Hematopoietic multipotent progenitor cell treated with erythropoietin and hydrocortisone succinate and interleukin-3 and kit ligand, for 8 days (in vitro differentiated cells): ENCODE measurements at places on chromosomes 7 and 10.

GRCh38 chr7:43537765-43538403, 45.0 kb upstream of the STK17A start:
- DNase-seq, result no peak

DNA sequence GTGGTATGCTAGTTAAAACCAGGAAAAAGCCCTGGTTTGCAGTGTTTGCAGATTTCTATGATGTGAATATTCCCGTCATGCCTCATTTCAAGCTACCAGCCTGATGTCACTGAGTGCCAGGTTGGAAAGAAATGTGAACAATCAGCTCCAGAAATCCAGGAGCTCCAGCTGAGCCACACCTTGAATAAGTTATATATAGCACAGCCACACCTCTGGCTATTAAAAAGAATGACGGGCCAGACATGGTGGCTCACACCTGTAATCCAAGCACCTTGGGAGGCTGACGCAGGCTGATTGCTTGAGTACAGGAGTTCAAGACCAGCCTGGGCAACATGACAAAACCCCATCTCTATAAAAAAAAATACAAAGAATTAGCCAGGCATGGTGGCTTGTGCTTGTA, 18.7 kb upstream of the SLF2 start:
- no peak for DNase-seq

GRCh38 chr10:88415533-88416130, 167.5 kb downstream of the RNLS start:
- no peak for DNase-seq

DNA sequence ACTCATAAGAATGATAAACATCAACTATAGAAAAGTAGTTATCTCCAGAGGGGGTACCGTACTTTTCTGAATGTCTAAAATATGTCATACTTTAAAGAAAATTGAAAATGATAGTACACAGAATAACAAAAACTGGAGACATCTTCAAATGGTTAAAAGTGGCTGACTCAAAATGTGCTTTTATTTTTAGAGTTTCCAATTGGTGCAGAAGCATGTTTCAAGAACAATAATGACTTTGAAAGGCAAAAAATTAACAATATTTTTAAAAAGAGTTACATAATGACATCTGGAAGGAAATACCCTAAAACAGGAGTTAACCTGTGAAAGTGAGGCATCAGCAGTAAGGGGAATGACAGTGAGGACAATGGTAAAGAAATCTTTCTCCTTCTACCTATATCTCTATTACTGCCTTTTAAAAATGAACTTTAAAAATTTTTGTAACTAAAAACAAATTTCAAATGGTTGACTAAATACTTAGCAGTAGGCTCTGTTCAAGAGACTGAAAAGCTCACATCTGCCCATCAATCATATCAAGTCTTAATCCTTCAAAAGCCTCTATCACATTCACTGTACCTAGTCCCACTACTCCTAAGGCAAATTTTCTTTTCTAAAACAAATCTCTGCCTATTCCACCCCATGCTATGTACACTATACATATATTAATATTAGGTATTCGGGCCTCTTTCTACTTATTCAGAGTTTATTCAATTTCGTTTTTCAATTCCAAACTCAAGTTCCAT, 3.0 kb downstream of the ASZ1 start:
- no peak for DNase-seq

GRCh38 chr7:121385800-121386179, 10.3 kb downstream of the FAM3C start:
- DNase-seq, result no peak

GRCh38 chr10:98878418-98878817, 357.2 kb downstream of the HPSE2 start:
- DNase-seq, result no peak
